ENCODE measurements at places on chromosomes 7 and 10.

GRCh38 chr10:128848810-128849209 lies 618.2 kb upstream of the MGMT start:
- no peak for DNase-seq

DNA sequence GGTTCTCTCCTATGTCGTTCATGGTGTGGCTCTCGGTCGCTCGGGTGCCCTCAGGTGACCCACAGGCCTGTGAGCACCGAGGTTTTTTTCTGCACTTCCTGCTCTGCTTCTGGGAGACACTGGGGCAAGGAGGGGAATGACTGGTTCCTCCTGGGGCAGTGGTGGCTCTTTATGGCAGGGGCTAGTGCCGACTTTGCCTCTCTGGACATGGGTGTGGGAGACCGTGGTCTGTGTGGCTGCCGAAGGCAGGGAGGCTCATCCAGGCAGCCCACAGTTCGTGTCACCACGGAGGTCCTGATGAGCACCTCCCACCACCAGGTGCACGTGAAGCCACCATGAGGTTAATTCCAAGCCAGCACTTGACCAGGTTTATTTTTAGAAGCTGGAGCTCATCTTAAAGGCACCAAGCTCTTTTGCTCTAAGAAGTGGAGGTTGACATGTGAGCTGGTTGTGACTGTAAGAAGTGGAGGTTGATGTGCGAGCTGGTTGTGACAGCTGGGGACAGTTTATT lies 24.7 kb upstream of the DPYSL4 start:
- DNase-seq, result no peak

DNA sequence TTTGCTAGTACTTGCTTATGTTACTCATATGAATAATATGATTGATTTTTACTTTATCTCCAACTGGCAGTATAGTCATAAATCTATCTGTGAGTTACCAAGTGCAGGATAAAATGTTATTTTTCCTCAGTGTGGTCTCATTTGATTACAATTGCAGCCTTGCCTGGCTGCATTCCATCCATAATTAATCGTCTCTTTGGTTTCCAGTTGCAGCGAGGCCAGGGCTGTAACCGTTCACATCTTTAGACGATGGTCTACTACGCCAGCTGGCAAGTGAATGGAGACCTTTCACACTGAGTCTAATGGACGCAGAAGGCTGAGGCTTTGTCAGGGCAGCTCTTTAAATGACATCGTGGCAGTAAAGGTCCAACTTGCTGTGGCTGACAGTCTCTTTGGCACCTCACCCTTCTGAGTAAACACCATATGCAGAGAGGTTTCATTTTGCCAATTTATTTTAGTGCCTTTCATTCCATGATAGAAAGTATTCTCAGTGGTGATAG lies 84.0 kb downstream of the ARL4A start:
- DNase-seq, result peak; percentile 81

GRCh38 chr10:71697938-71698709 lies 21.5 kb downstream of the C10orf105 start:
- DNase-seq, result no peak

DNA sequence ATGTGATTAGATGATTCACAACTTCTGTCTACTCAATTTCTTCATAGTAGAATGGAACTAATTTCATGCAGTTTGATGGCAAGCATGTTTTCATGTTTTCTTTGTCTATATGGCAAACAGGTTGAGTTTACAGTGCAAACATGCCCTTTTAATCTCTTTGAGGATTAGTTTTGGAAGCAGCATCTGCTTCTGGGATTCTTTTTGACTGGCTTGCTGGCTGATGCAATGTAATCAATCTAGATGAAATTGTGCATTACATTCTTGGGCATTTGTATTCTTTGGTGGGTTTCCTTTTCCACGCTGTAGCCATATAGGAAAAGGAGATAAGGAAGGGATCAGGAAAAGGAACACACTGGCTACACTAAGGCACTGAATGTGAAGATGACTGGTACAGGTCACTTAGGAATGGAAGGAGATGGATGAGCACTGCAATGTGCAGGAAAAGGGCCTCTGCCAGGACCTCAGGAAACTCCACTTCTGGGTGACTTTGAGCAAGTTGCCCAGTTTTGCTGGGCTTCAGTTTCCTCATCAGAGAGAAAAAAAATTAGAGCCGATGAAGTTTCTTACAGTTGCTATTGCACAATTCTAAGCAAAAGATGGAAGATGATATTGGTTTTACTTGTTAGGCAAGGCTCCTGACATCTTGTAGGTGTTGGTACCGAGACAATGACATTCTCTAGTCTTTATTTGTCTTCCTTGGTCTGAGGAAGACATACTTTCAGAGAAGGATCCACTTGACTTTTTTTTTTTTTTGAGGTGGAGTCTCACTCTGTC lies 269.1 kb downstream of the SUGCT start:
- no peak for DNase-seq

- no peak for DNase-seq
Observed at GRCh38 chr7:33449847-33450246, 320.5 kb downstream of the BBS9 start.

DNA sequence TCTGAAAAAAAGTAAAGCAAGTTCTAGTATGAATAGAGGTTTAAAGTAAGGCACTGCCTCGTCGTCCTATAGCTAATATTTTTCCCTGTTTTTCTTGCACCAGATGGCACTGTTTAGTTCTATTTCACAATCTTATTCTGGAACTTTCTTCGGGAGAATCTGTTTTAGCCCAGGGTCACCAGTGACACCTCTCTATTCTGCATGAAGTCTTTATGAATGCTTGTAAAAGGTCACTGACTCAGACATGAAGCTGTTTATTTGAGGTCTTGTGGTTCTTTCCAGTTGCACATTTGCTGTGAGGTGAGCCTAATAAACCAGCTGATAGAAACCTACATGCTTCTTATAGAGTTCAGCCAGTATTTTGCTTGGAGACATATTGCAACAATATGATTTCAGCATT lies 444.3 kb downstream of the AUTS2 start:
- no peak for DNase-seq

DNA sequence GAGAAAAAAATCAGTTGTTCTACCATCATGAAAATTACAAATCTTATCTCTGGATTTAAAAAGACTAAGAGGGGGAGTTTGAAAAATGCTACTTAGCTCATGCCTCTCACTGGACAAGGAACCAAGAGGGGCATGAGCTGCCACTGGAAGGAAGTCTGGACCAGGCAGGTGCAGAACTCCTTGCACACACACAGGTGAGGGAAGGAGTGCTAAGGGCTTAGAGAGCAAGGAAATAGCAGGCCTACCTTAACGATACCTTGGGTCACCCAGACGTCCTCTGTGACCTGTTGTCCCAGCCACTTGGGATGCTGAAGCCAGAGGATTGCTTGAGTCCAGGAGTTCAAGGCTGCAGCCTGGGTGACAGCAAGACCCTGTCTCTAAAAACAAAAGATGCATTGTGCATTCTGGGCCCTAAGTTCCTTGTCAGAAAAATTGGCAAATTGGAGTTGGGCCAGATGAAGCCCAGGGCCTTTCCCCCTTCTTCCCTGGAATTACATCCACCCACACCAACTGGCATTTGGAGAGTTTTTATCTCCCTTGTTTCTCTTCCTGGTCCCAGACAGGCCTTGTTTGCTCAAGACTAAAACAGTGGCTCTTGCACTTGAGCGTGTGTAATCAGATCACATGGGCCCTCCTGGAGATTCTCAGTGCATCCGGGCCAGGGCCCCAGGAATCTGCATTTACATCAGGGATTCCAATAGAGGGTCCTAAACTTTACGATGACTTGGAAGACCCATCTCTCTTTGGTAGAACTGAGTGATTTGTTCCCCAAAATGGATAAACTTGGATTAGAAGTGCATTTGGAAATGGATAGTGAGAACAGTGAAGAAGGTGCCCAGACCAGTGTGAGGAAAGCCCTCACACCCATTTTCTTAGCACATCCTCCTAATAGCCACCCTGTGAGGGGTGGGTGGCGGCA lies 3.0 kb downstream of the DDIT4 start:
- no peak for DNase-seq

DNA sequence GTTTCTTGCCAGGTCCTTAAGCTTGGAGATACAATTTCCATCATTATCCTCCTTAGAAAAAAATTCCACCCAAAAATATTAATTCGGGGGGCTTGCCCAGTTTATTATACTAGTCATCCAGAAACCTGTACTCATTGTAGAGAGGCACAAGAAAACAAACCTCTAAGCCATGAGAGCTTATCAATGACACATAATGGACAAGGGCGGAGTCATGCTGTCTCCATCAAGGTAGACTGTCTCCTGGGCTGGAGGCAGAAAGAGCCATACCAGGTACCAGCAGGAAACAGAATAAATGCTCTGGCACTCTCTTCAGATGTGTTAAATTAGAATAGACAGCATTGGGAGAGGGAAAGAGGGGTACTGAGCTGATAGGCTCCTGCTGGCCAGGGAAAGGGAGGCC lies 69.8 kb upstream of the GSDME start:
- DNase-seq, result no peak

DNA sequence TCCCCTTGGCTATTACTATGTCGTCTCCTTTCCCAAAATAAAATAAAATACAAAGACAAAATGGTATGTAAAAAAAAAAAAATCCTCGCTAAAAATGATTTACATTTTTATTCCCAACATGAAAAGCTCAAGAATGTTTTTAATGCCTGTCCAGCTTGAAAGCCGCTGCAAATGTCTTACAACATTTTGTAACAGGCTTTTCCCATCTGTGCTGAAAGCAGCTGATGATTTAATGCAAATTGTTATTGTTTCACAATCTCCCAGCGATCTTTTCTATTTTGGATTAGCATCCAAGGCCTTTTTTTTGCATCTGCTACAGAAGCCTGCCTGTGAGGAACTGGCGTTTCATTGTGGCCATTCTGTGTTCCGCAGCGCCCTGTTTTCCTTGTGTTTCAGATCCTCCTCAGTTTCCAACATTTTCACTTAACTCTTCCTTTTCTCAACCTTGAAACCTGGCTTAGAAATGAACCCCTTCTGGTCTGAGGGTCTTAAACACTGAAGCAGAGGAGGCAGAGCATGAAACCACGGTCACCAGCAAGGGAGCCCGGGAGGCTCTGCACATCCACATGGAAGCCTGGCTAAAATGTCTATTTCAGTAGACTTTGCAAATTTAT lies 712.1 kb downstream of the PARD3 start:
- DNase-seq, result no peak

DNA sequence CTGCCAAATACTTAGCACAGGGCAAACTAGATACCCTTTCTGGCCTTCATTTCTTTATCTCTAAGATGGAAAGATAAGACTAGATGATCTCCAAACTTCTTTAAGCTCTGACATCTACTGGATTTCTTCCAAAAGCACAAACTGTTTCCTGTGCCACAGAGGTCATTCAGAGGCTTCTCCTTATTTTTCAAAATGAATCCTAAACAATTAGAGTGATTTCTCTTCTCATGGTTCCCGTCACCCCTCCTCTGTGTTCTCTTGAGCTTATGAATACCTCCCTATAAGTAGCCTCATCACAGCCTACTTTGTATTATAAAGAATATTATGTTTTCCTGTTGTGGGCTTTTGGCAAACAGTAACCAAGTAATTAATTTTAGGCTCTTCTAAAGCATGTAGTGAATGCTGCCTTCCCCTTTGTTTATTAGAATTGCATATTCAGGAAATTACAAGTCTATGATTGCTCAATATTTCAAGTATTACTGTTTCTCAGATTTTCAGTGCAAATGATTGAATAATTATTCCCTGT lies 179.5 kb downstream of the REEP3 start:
- DNase-seq, result no peak

DNA sequence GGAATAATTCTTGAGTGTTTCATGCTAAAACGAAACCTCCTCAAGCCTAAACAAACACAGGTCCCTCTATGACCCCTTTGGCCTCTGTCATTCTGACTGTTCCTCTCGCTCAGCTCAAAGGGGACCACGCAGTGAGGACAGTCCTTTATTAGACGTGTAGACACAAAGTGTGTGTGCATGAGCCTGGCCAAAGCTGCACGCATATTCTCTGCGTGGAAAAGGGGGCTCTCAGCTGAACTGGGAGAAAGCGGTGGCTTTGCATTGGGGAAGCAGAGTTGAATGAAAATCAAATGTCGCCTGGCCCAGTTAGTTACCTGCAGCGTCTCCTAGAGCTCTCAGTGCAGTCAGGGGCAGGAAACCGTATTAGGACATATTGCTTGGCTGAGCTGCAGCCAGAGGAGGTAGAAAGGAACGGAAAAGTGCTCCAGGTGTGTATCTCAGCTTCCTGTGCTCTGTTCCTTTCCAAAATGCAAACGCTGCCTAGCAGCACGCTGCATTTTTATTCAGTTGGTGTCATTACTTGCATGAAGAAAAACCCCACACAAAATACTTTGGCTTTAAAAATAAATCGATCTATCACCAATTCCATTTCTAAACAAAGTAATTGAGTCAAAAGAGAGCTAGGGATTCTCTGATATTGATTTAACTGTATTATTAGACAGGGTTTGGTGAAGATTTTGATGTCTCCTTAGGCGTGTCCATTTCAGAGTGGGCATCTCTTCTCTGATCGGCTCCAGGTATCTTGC lies 4.9 kb downstream of the GATA3 start:
- DNase-seq, result no peak

GRCh38 chr7:139930286-139930965 lies 101.4 kb downstream of the TBXAS1 start:
- no peak for DNase-seq

- DNase-seq, result peak; percentile 22
Observed at GRCh38 chr7:97179454-97180104, 62.1 kb downstream of the SDHAF3 start.

GRCh38 chr7:154750353-154750801 lies 252.5 kb downstream of the PAXIP1 start:
- no peak for DNase-seq

DNA sequence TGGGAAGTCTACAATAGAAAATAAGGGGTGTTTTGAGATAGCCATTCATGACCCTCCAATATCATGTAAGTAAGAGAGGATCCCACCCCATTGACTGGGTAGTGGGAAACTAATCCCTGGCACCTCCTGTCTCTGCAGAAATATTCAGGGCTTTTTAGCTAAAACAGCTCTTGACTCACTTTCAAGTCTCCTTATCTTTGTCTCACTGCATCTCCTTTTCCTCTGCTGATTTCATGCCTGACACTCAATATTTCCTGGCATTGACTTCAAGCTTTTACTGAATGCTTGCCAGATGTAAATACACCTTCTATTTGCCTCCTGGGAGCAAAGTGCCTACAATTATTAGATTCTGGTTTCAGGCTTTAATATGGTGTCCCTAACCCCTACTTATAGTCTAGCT lies 57.1 kb downstream of the CHRM2 start:
- peak; percentile 66 for DNase-seq

- no peak for DNase-seq
Observed at GRCh38 chr7:8109196-8110022, 140.8 kb downstream of the GLCCI1 start.

DNA sequence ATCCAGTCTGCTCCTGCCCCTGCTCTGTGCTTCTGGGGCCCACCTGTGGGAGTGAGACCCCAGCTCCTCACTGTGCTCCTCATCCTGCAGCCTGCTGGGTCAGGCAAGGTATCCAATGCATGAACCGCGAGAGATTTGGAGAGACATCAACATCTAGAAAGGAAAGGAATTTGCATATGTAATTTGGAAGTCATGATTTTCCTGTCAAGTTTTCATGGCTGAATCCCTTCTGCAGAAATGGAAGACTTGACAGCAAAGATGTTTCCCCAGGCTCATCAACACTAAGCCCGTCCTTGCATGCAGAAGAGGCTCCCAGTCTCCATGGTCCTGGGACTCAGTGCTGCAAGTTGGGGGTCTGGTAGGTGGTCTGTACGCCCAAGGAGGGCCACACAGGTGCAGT lies 176.9 kb upstream of the GRB10 start:
- no peak for DNase-seq

- no peak for DNase-seq
Observed at GRCh38 chr10:132657127-132657706, 119.6 kb downstream of the INPP5A start.

All from glomerular endothelial cell (primary cell).